ENCODE measurements at places on chromosomes 7 and 10.

DNA sequence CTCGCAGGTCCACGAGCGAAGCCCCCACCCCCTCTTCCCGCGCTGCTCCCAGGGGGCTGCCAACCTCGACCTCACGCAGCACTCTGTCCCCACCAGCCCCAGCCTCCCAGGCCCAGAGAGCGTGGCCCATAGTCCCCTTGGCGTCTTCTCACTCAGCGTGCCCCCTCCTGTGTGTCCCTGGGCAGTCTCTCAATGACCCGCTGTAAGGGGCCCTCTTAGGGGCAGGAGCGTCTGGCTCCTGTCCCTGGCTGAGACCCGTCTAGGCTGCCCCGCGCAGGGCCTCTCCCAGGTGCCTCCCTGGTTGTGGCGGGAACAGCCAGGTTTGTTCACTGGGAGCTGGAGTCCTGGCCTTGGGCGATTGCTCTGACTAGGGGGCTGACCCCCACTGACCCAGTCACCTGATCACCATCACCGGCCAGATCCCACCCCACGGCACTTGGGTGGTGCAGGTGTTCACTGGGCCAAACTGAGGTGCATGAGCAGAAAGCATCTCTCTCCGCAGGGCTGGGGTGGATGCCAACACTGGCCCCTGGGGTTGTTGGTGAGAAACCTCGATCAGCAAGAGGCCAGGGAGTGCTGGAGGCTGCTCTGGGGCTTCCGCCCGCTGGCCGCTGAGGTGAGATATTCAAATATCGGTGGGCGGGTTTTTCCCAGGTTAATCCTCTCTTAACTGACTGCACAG lies 12.6 kb upstream of the WDFY4 start:
- DNase-seq, result no peak

- DNase-seq, result no peak
Measured at GRCh38 chr10:71708301-71708703, 11.3 kb downstream of the C10orf105 start.

DNA sequence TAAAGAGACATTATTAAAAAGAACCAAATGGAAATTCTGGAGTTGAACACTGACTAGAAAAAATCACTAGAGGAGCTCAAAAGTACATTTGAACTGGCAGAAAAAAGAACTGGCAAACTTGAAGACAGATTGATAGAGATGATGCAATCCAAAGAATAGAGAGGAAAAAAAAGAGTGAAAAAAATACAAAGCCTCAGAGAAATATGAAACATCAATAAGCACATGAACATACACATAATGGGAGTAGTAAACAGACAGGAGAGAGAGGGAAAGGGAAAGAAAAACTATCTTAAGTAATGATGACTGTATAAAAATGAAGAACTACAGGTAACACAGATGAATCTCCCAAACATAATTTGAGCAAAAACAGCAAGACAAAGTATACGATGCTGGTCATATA lies 61.1 kb downstream of the CNOT4 start:
- DNase-seq, result no peak

DNA sequence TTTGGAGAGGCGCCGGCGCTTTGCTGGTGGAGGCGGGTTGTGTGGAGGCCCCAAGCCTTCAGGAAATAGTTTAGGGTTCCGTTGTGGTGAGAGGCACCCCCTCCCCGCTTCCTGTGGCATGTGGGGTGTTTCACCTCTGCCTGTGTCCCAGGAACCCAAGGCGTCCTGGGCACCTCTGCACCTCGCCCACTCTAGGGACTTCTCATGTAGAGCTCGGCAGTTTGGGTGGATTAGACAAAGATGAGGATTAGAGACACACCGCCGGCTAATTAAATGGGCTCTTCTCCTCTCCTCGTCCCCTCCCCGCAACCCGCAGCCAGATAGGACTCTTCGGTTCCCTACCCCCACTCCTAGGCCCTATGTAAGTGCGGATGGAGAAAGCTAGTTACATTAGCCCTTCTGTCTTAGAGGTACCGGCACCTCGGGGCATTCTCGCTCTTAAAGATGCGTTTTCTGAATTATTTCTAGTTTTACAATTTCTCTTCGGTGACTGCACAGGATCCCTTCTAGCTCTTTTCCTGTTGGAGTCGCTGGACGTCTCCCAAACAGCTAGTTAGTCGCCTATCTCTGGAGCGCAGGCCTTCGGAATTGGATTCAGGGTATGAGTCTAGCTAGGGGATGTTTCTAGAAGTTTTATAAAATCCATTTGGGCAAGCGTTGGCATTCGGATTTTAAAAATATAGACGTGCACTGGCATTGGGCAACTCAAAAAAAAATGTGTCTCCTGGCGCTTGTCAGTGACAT lies 7.8 kb downstream of the PTF1A start:
- DNase-seq, result no peak

- no peak for DNase-seq
Measured at GRCh38 chr10:34811968-34812514, 3.1 kb downstream of the PARD3 start.

GRCh38 chr10:4344492-4344994 lies 481.5 kb upstream of the AKR1E2 start:
- DNase-seq, result peak; percentile 100

DNA sequence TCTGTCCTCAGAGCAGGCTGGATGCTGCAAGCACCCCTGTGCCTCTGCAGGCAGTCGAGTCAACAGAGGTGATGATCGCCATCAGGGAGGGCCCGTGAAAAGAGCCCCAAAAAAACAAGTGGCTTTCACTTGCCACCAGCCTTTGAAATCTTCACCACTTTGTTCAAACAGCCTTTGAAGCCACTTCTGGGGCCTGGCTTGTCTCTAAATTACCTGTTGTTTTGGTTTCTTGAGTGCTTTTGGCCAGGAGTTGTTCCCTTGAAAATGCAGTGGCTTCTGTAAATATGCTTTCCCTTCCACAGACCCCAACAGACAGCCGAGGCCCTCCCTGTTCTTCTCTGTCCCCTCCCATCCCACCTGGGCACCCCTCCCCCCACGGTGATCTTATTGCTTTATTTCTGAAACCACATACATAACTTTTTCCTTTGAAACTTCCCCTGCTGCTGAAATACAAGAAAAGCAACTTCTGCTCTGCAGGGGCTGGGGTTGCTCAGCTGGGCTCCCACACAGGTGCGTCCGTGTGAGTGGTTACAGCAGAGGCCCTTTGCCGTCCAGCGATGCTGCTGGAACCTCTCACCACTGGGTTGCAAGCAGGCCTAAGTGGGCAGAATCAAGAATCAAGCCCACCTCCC lies 283.8 kb upstream of the SHH start:
- no peak for DNase-seq

- DNase-seq, result no peak
Measured at GRCh38 chr10:71220689-71221540, 8.5 kb downstream of the UNC5B start.

DNA sequence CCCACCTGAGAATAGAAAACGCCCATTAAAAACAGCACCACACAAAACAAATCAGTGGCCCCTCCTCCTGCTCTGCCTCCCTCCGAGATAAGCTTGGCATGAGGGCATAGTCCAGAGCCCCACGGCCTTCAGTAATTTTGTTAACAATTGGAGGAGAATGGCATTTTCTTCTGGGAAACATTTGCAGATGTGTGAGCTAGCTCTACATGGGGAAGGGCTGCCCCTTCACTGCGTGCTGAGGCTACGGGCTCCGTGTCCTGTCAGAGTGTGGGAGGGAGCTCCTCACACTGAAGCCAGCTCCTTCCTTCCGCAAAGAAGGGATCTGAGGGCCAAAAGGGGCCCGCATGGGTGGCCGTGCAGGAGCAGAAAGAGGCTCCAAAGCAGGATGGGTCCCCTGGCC lies 15.2 kb downstream of the GRK5 start:
- no peak for DNase-seq

GRCh38 chr10:43502931-43503330 lies 66.0 kb downstream of the ZNF487 start:
- DNase-seq, result no peak

DNA sequence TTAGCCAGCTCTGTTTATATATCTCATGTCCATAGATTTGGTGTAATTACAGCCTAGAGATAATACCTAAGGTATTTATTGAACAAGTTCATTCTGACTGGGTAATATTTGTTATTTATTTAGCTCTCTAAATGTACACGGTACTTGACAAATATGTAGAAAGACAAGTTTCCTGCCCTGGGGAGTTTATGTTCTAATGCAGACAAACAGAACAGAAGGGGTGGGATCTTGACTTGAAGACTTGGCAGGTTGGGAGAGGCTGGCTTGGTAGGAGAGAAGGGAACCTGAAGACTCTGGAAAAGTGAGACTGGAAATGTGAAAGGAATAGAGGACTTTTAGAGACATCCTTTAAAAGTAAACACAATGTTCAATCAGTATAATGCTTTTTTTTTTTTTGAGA lies 97.7 kb upstream of the CDK6 start:
- no peak for DNase-seq

- DNase-seq, result no peak
Measured at GRCh38 chr7:85177316-85177715, 9.5 kb downstream of the SEMA3D start.

DNA sequence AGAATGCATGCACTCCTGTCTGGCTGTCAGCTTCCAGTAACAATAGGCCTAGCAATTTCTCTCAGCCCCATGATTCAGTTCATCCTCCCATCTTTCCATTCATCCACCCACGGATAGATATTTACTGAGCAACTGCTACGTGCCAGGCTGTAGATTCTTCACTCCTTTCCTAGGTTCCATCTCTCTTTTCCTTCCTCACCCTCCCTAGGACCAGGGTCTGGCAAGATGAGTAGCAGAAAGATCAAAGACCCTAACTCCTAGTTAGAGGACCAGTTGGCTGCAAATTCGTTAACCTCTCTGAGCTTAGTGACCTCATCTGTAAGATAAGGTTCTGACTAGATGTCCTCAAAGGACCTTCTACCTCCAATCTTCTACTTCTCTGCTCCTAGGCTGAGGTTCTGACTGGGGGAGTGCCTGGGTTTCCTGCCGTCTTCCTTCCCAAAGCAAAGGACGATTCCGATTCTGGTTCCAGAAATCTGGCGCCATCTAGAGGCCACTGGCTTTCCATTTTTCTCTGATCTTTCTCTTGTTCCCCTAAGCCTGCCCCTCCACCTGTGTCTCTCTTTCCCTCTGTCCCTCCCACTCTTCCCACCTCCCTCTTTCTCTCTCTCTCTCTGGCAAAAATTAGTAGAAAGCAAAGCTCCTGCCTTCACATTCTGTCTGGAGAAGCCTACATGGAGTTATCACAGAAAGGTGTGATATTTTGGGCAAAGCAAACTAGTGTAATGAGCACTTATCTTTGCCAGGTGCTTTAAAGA lies 26.2 kb downstream of the TBATA start:
- peak; percentile 16 for DNase-seq

DNA sequence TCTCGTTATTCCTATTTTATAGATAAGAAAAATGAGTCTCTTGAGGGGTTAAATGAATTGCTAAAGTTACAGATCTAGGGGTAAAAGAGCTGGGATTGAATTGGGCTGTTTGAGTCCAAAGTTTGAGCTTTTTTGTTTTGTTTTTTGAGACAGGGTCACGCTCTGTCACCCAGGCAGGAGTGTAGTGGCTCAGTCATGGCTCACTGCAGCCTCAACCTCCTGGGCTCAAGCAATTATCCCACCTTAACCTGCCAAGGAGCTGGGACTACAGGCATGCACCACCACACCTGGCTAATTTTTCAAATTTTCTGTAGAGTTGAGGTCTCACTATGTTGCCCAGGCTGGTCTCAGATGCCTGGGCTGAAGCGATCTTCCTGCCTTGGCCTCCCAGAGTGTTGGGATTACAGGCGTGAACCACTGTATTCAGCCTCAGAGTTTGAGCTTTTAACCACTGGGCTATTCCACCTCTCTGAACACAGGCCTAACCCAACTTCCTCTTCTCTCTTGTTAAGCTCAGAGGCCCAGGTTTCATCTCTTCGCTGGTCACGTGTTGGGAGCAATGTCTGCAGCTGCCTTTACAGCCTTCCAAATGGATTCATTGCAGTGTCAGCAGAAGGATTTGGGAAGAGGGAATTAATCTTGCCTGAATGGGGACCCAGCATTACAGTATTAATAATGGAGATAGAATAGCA lies 8.0 kb downstream of the SUFU start:
- DNase-seq, result no peak

GRCh38 chr10:133277993-133278576 lies 1.4 kb upstream of the ADAM8 start:
- DNase-seq, result no peak

DNA sequence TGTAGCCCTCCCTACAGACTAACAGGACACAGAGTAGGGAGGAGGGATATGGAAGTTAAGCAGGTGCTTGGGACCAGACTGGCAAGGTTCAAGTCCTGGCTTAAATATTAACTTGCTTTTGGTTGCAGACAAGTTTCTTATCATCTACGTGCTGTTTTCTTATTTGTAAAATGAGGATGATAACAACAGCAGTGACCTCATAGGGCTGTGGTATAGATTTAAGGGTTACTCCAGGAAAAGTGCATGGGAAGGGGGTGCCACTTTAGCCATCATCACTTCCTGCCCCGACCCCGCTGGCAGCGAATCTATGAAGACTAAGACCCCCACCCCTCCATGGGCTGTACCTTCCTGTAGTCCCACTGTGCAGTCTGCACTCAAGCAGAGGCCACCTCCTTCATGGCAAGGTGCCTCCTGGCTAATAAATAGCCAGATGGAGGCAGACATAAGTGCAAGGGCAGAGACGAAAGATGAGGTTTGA lies 250.2 kb downstream of the COBL start:
- DNase-seq, result no peak

GRCh38 chr10:79434821-79435251 lies 10.6 kb downstream of the ZCCHC24 start:
- peak; percentile 23 for DNase-seq

GRCh38 chr7:45001826-45002225 lies 1.8 kb downstream of the CCM2 start:
- no peak for DNase-seq

GRCh38 chr7:1234881-1235500 lies 2.3 kb downstream of the UNCX start:
- DNase-seq, result no peak

GRCh38 chr10:78346721-78347120 lies 313.1 kb downstream of the RPS24 start:
- no peak for DNase-seq

DNA sequence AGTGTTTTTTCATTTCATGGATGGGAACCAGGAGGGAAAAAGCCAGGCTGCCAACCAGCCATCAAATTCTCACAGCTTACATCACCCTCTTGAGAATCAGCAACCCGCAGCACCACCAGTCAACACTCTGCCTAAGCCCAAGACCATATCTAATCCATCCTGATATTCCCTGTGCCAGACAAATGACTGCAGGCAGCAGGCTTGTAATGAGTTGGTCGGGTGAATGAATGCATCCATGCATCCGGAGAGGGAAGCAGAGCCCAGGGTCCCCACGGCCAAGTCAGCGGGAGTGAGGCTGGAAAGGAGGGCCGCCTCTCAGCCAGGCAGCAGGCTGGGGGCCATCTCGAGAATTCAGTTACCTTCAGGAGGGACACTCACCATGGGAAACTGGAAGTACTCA lies 46.9 kb downstream of the SLIT1 start:
- no peak for DNase-seq

- no peak for DNase-seq
Measured at GRCh38 chr10:48670978-48671913, 13.4 kb upstream of the WDFY4 start.

DNA sequence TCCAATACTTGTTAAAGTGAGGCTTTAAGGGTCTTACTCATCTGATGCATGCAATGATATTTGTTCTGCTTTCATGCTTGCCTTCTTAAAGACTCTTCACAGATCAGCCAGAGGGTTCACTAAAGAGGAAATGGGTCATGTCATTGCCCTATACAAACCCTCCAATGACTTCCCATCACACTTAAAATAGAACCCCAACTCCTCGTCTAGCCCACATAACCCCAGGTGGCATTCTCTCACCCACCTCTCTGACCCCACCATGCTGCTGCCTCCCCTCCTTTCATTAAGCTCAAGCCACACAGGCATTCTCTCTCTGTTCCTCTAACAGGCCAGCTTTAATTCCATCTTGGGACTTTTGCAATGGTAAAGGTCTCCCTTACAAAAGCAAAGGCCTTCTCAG lies 253.6 kb downstream of the GRID1 start:
- no peak for DNase-seq

- DNase-seq, result no peak
Measured at GRCh38 chr7:5636446-5636835, 145.0 kb downstream of the RNF216 start.
